ENCODE measurements at places on chromosomes 3 and 15.
A peak's percentile ranks its signal among the peaks of the same experiment; 100 is the strongest.

DNA sequence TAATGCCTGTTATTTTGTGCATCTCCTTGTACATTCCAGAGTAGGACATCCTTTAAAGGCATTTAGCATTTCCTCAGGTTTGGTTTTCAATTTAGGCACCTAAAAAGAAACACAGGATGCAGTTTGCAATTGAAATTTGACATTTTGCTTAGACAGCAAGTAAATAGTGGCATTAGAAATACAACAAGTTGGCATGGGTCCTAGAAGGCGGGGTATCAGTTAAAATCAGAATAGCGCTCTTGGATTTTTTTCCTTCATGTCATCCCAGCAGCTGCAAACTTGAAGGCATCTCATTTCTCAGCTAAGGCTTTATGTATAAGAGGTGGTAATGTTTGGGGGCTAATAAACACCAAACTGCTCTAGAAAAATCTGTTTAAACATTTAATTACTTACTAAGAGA is 47.5 kb upstream of the SKOR1 start:
- no peak for DNase-seq

- DNase-seq = peak; percentile 20
Observed at GRCh38 chr15:29870495-29871151, 48.4 kb upstream of the TJP1 start.

DNA sequence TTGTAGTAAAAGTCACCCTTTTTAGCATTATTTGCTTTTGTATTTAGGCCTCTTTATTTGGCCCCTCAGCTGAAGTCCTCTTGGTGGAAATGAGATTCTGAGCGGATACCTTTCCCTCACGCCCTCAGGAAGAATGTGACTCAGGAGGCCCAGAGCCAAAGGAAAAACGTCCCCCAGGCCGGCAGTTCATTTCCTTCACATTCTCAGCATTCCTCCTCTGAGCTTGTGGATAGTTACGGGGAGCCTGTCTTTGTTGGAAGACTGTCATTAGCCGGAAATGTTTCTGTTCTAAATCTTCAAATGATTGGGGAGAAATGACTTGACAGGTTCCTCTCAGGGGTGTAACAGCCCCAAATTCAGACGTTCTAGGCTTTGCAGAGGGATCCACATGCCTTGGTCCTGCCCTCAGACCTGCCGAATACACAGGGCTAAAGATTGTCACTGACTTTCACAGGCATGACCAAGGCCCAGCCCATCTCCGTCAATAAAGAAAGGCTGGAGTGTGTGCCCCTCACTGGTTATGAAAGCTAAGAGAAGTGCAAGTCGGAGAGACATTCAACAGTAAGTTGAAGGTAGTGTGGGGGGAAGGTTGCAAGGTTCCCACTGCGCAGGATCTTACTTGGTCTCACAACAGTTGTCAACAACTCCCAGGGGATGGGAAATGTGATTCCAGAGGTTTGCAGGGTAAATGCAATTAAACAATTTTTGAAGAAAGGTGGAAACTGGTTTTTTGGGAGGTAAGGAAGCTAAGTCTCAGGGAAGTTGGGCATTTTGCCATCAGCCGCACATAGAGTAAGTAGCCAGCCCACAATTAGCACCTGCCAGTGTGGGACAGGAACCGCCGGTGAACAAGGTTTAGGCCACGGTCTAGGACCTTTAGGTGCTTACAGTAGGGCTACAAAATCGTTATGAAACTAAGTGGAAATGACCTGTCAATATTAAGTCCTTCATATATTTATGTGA is 39.7 kb upstream of the MYZAP start:
- DNase-seq = peak; percentile 81

GRCh38 chr3:2937592-2937991 is 172.6 kb downstream of the IL5RA start:
- no peak for DNase-seq

GRCh38 chr15:75042730-75043508 is 19.5 kb downstream of the PPCDC start:
- peak; percentile 41 for DNase-seq

- peak; percentile 51 for DNase-seq
Observed at GRCh38 chr3:158104431-158104921, 1.7 kb downstream of the SHOX2 start.

GRCh38 chr3:100114413-100115030 is at the start of gene FILIP1L:
Gene FILIP1L (minus strand): TSS chr3:100114501.
- DNase-seq = no peak

- no peak for DNase-seq
Observed at GRCh38 chr3:133248389-133248788, 151.5 kb upstream of the BFSP2 start.

DNA sequence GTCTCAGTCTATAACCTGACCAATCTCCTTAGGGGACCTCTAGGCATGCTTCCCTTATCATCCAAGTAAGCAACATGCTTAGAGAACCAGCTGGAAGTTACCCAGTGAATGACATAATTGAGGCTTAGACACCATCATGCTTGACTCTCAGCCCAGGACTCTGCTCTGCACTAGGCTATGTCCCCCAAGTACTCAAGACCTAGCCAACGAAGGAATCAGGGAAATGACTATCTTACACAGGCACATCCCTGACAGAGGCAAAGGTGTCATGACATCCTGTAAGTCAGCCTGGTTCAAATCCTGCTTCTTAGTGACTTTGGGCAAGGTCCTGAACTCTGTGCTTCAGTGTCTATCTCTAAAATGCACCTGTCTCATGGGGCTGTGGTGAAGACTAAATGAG is 24.6 kb upstream of the CELF6 start:
- no peak for DNase-seq

- DNase-seq = no peak
Observed at GRCh38 chr3:197028728-197029510, 698 bp downstream of the MELTF start.

- DNase-seq = peak; percentile 60
Observed at GRCh38 chr3:66048051-66048395, 9.3 kb upstream of the MAGI1 start.

DNA sequence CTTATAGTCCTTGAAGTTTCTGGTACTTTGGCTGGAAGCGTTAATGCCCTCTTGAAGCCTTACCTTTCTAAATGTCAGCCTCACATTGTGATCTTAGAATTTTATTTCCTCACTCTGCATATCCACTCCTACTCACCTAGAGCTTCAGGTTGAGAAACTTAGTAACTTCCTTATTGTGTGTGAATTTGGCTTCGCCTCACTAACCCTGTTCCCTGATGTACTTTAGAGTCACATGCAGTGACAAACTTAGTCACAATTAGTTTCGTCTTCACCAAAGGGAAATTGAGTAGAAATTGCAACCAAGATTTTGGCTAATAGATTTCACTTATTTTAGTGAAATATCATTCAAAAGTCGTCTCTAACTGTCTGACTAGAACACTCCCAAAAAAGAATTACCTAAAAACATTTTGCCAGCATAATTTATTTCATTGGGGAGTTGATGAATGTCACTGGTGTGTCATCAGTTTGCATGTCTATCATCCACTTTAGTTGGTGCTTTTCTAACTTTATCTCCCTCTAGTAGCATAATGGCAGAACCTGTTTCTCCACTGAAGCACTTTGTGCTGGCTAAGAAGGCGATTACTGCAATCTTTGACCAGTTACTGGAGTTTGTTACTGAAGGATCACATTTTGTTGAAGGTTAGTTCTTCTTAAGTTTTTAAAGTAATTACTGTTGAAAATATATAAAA is 960 bp downstream of the MFN1 start:
- no peak for DNase-seq

GRCh38 chr3:39028546-39028945 is 23.2 kb downstream of the SCN11A start:
- DNase-seq = no peak

DNA sequence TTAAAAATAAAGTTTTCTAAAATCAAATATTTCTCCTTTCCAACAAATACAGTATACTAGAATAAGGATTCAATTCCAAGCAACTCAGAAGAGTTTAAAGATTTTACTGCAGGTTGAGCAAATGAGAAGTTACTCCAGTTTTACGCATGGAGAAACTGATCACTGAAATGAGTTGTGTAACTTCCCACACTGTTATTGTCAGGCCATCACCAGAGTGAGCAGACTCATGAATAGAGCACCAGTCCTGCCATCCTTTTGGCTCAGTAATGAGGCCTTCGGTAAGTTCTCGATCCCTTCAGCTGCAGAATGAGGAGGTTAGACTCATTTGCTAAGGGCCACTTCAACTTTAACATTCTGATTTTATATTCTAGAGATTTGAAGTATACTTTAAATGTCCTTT is 48.1 kb downstream of the OSBPL10 start:
- DNase-seq = no peak

DNA sequence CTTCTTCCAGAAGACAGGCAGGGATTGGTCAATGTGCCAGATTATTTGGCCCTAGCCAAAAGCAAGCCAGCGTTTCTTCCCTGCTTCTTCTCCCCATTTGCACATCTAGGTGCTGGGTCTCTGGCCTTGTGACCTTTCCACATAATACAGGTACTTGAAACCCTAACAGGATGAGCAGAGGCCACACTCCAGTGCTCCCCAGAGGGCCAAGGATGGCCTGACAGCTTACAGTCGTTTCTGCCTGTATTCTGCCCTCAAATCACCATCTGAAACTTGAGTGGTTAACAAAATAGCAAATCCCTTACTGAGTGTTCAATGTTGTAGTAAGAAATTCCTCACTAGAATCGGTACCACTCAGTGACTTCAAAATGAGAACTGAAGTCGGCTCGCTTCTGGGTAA is 29.1 kb downstream of the MKRN2 start:
- DNase-seq = no peak

- DNase-seq = peak; percentile 20
Observed at GRCh38 chr15:35043373-35044095, 41.6 kb downstream of the NANOGP8 start.

DNA sequence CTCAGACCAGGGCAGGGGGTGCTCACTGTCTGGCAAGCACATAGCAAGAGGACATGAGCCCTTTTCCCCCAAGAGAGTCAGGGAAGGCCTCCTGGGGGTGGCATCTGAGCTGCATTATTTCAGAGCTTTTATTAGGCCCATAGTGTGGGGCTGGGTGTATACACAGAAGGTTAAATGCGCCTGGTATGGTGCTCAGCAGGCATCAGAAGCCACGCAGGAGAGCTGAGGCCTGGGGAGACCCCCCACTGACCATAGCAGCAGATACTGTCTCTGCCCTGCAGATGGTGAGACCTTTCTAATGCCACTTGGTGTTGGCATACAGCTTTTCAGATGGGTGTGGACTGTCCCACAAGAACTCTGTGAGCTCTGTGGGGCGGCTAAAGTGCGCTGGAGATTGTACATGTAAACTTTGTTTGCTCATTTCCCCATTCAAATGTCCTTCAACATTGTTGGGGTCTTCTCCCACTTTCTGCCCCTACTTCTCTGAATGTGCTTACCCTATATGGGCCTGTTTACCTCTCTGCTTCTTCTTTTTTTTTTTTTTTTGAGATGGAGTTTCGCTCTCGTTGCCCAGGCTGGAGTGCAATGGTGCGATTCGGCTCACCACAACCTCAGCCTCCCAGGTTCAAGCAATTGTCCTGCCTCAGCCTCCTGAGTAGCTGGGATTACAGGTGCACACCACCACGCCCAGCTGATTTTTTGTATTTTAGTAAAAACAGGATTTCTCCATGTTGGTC is 62.2 kb downstream of the CDC25A start:
- no peak for DNase-seq

DNA sequence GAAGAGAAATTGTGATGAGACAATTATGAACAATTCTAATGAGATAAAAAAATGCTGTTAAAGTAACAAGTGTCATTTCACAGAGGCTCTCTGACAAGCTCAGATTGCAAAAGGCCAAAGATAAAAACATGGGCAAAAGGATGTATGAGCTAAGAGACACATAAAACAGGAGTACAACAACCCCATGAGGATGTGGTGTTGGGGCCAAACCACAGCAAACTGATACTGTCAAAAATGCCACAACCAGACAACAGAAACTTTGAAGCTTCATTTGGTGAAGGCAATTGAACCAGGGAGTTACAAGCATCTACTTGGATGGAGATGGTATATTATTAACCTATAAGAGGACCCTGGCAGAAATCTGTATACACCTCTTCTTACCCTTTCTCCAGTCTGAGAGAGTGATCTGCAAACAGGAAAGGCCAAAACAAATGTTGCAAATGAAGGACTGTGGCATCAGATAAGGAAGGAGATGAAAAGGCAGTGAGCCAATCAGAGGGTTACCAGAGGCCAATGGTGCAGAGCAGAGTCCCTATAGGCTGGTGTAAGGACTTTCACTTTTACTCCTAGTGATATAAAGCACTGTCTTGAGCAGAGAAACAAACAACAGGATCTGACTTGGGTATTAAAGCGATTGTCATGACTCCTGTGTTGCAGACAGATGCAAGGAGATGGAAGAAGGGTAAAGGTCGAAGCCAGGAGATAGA is 659.0 kb downstream of the NTRK3 start:
- no peak for DNase-seq

- DNase-seq = no peak
Observed at GRCh38 chr3:149545049-149545448, 70.6 kb downstream of the TM4SF4 start.

DNA sequence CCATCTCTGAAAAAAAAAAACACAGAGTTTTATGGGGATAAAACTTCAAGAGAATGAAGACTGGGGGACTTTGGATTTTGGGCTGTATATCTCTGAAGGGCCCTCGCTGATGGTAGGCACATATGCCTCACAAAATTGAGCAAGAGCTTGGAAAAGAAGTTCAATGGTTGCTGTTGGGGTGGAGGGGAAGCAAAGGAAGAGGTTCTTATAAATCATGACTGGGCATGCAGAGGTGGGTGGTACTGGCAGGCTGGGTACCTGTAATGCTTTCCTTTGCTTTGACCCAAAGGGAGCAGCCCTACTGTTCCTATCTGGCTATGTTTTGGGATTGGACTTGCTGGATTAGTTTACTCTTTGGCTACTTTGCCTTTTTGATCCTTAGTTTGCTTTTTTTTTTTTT is 6.0 kb upstream of the RTP1 start:
- no peak for DNase-seq

DNA sequence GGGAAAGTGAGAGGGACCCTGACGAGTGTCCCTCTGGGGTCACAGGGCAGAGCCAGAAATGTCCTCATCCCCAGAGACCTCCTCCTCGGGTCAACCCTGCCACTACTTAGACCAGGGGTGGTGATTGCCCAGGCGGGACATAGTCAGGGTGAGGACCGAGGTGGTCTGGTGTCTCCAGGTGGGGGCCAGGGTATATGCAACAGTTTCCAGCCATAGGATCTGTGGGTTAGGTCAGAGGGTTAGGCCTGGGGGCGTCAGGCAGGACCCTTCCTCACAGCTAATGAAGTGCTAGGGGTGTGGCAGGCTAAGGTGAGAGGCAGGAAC is 22.3 kb upstream of the FBLN2 start:
- DNase-seq = no peak

All from AG10803 (cell line).